Mesothelial cell of epicardium (in vitro differentiated cells): ENCODE measurements at places on chromosomes 3 and 15.

DNA sequence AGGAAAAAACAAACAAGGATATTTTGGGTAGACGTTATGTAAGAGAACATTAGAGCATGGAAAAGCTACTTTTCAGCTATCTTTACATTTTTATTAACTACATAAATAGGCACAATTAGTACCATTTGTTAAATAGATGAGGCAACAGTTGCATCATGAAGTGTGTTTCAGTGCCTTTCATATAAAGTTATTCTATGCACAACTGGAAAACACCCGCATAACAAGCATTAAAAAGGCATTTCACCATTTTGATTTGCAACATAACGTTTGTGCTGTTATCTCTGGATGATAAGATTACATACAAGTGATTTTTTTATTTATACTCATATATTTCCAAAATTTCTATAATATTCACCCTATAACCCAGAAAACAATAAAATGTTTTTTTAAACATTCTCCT lies 69.5 kb downstream of the CBLB start:
- DNase-seq, result no peak

GRCh38 chr3:25910997-25911396 lies 121.1 kb downstream of the OXSM start:
- no peak for DNase-seq

DNA sequence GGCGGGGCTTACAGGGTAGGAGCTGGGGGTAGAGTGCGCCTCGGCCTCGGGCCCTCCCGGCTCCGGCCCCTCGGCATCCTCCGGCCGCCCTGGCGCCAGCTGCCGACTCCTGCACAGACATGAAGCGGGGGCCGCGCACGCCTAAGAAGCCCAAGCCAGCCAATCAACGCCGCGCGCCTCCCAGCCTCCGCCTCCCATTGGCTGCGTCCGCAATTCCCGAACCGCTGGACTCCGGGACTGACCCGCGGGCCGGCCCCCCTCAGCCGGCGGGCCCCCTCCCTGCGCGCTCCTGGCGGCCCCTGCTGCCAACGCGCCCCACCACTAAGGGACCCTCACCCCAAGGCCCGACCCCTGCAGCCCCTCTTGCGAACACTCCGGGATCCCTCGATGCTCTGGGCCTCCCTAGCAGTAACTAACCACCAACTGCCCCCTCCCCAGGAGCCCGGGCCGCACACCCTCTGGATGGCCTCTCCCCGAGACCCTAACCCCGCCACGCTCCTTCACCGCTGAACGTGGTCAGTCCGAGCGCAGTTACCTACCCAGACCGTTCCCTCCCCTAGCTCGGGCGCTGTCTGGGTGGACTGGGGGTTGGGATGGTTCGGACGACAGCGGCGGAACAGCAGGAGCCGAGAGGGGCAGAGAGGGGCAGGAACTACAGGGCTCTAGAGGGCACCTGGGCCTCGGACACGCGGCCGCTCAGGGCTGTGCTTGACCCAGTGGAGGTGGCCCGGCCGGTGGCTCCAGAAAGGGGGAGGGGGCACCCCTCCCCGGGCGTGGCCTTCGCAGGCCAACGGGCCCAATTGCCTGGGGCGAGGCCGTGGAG lies 5.0 kb downstream of the GATA2 start:
- peak; percentile 91 for DNase-seq

GRCh38 chr3:76673171-76673570 lies 366.7 kb upstream of the ROBO2 start:
- DNase-seq, result no peak

DNA sequence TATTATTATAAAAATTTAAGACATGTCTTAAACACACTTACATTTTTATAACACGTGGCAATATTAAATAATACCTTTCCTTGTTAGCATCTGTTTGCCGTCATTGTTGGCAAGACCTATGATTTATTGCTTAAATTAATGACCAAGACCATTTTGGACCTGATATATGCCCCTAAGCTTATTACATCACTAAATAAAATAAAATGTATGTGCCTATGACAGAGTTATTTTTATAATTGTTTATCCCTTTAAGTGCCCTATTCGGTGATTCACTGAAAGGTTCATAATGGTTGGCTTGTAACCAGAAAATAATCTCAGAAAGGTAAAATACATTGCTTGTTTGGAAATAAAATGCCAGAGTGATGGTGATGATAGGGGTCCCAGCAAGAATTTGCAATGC lies 17.5 kb downstream of the CDIN1 start:
- no peak for DNase-seq

- DNase-seq, result no peak
Measured at GRCh38 chr3:22922317-22922716, 280.8 kb upstream of the UBE2E2 start.

DNA sequence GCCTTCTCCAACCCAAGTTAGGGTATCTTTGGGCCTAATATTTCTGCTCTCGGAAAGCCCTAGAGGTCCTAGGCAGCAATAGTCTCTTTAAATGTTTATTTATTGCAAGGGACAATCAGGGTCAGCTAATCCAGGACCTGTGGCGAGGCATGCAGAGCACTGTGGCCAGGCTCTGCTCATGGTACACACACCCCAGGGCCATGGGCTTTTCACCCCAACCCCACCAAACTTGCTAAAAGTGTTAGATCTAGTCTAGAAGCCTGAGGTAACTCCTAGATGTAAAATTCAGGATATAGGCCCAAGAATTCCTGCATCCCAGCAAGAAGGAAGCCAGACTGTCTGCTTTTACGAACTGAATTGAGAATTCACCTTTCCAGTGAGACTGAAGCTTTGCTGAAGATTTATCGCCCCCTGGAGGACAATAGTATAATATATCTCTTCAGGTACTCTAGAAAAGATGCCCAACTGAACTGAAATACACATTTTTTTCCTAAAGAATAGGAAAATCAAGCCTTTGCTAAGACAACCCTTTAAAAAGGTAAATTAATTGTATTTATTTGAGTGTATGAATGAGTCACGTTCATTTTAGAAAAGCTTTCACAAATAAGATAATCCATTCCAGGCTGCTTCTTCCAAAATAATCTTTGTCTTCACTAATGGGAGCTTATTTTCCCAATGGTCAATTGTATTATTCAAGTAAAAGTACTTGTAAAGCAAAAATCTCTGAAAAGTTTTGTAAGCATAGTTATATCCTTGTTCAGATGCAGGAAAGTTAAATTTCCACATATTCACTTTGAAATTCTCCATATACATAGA lies 89.8 kb downstream of the LRRC3B start:
- DNase-seq, result no peak

DNA sequence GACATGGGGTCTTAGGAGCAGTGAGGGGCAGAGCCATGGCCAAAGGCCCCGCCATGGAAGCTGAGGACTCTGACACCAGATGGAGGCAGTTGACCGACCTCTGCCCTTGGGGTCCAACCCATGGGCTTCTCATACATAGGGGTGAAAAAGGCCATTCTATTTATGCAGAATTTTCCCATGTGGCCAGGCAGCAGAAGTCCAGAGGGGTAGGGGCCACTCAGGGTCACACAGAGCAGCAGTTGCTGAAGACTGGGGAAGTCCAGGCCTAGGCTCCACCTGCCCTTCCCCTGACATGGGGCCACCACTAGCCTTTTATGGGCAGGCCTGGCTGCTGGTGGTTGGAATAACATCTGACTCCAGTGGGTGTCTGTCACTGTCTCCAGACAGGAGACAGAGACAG lies 6.4 kb downstream of the PRSS50 start:
- DNase-seq, result no peak

GRCh38 chr3:143831994-143832393 lies 16.3 kb downstream of the SLC9A9 start:
- DNase-seq, result no peak

DNA sequence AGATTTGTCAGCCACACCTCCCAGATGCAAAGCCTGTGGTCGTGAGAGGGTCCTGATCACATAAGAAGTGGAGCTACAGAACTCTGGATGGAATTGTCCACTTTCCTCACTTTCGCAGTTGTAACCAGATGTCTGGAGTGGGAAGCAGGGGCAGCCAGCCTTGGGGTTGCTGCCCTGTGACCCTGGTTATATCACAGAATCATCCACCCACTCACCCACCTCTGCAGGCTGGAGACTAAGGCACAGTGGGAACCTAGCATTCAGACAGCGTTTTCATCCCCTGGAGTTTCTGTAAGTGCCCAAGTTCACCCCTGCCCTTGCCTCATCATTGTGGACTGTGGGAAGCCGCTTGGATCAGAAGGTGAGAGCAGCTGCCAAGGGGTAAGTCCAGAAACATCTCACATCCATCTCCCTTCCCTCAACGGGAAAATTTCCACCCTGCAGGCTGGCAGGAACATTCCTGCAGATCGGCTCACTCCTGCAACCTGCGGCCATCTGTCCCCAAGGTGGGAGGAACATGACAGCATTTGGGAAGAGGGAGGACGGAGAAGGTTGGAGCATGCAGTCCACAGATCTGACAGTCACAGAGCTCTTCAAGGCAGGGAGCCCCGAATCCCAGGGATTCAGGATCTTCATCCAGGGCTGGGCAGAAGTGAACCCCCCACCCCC lies 2.9 kb upstream of the IQSEC1 start:
- DNase-seq, result no peak

- no peak for DNase-seq
Measured at GRCh38 chr3:120418446-120418845, 32.3 kb downstream of the FSTL1 start.

DNA sequence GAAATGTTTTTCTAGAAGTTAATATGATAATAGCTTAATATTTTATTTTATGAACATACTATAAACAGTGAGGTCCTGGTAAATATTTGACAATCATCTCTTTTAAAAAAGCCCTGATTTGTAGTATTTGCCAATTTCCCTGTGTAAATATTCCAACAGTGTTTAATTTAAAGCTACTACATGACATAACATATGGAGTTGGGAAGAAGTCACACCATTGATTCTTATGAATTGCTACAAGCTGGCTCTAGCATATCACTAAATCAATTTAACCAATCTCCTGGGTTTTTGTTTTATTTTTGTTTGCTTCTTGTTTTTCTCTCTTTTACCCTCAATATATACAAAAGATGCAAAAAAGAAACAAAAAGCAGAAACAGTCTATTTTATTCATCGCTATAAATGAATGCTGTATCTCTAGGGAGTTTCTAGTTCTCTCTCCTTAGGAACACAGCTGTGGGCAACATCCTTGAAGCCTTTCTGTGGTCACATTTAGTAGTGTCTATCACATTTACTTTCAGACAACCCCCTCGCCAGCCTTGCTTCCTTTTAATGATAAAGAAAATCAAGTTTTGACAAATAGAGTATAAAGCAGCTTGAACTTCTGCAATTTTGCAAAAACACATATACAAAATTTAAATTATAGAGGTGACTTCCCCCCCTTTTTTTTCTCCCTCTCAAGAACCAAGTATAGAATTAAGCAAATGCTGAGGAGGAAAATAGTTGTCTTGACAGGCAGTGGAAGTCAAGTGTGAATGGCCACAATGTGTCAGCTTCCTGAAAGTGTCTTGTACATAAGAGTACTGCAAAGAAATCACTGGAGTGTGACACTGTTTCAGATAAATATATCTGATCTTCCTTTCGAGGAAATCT lies 21.4 kb downstream of the CCR1 start:
- no peak for DNase-seq

DNA sequence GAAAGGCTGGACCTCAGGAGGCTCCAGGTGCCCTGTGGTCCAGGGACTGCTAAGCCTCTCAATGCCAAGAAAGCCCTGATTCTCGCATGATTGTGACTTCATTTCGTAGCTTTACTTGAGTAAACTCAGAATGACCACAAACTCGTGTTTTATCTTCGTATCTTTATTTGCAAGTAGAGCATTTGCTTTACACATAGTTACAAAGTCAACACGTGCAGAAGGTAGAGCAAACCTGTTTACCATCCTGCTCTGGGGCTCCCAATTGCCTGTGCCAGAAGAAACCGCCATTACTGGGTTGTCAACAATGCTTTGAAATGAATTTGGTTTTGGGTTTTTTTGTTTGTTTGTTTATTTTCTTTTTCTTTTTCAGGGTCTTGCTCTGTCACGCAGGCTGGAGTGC lies 5.8 kb upstream of the MESP1 start:
- DNase-seq, result no peak

- DNase-seq, result no peak
Measured at GRCh38 chr15:52509500-52510245, 19.0 kb downstream of the MYO5A start.

DNA sequence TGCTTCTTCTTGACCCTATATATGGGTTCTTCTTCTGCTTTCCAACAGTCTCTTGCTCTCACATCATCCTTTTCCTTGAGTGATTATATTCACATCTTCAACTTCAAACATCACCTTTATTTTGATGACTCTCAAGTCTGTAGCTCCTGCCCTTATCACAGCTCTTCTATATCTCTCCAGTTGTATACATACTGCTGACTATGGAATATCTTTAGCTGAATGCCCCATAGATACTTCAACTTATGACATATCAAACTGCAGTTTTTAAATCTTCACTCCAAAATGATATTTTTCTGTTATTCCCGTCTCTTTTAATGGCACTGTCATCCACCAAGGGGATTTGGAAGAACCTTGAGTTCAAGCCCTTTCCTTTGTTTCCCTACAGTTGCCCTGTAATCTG lies 139.1 kb downstream of the ZBTB20 start:
- DNase-seq, result no peak

DNA sequence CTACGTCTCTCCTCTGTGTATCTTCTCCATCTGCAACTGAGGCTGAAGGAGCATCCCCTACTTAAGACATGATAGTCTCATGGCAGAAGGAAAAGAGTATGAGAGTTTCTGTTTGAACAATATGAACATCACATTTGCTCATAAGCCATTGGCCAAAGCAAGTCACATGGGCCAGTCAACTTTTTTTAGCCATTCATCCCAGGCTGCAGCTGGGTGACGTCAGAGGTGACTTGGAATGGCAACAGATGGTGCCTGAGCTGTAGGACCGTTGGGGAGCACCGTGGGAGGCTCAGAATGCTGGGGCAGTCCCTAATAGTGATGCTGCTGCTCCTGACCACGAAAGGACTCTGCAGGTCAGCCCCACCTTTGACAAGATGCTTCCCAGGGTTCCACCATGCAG lies 58.7 kb downstream of the CRTC3 start:
- DNase-seq, result no peak

DNA sequence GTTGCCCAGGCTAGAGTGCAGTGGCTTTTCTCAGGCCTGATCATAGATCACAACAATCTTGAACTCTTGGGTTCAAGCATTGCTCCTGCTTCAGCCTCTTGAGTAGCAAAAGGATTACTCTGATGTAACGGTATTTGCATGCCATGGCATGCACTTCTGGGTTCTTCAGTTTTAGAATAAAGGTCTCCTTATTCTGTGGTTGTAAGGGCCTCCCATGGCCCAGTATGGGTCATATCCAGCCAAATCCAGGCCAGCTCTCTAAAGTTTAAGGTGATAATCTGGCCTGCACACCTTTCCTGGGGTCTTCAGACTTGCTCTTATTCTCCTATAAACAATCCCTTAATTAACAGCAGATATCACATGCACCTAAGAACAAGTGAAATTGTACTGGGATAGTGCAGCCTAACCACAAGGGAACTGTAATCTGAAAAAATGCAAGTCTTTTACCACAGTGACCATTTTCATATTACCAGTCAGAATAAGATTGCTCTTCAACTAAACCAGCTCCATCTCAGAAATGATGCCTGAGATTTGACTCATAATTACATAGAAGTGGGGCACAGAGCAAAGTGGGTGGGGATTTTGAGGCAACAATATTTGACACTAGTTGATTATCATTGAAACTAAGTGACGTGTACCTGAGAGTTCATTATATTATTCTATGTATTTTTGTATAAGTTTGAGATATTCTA lies 25.4 kb downstream of the COMMD2 start:
- no peak for DNase-seq
